ENCODE measurements at places on chromosomes 6 and 20. TPM values are rescaled to one million over a fixed set of nuclear protein-coding genes. Genes with fewer than 3 reads are reported as not detected.

DNA sequence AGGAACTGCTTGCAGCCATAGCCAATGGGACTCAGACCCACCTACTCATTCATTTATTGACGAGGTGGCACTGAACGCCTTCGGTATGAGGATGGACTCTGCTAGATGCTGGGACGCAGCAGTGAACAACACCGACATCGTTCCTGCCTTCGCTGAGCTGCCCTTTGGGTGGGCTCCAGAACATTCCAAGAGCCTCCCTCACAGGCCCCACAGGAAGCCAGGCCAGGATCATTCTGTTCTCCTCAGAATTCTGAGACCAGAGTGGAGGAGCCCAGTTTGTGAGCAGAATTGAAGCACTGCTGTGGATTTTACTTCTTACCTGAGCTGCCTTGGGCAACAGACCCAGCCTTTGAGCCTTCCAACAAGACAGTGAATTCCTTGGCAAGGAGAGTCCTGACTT lies 82.1 kb downstream of the KCNB1 start:
- H3K4me1 ChIP-seq, result peaks cover 38% of the 10 kb centered on the region
- peaks cover 7% of the 10 kb centered on the region for H3K27me3 ChIP-seq
- no peak overlapping the region for H3K4me3 ChIP-seq
- peak; percentile 34 for DNase-seq
- H3K36me3 ChIP-seq, result no peaks in the 10 kb centered on the region

- no peak overlapping the region for H3K4me3 ChIP-seq
- no peaks in the 10 kb centered on the region for H3K36me3 ChIP-seq
- no peaks in the 10 kb centered on the region for H3K27me3 ChIP-seq
- no peaks in the 10 kb centered on the region for H3K4me1 ChIP-seq
Observed at GRCh38 chr6:130269969-130270635, 47.4 kb upstream of the SAMD3 start.

GRCh38 chr6:106882601-106883518 lies 91.7 kb downstream of the CD24 start:
- H3K4me3 ChIP-seq, result no peak overlapping the region
- H3K4me1 ChIP-seq, result no peaks in the 10 kb centered on the region
- no peaks in the 10 kb centered on the region for H3K36me3 ChIP-seq
- H3K27me3 ChIP-seq, result peaks cover 20% of the 10 kb centered on the region

DNA sequence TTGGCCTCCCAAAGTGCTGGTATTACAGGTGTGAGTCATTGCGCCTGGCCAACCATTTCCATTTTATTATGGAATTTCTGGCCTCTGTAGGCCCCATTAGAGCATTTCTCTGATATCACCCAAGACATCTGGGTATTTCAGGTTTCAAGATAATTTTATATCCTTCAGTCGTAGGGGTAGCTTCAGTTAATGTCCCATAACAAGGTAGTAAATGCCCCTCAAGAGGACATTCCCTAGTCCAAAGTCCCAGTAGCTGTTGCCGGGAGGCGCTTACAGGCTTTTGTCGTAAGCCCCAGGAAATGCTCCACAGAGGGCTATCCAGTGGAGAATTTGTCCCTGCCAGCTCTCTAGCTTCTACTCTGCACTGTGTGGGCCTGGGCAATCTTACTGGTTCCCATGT lies 24.4 kb downstream of the EFCAB8 start:
- H3K4me3 ChIP-seq, result no peak overlapping the region
- no peaks in the 10 kb centered on the region for H3K36me3 ChIP-seq
- H3K27me3 ChIP-seq, result no peaks in the 10 kb centered on the region
- no peaks in the 10 kb centered on the region for H3K4me1 ChIP-seq

DNA sequence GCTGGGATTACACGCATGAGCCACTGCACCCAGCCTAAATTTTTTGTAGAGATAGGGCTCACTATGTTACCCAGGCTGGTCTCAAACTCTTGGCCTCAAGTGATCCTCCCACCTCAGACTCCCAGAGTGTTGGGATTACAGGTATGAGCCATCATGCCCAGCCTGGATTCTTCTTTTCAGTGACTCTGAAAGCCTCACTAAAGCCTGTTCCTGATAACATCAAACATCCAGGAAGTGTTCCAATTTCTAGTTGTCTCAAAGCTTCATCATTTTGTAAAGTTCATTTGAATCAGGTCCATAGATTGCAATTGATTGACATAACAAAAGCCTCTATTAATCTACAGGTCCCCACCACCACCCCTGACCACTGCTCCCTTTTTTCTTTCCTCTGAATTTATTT lies 29.2 kb upstream of the CHMP4B start:
- H3K27ac ChIP-seq, result no peak overlapping the region
- DNase-seq, result no peak
- H3K36me3 ChIP-seq, result peaks cover 16% of the 10 kb centered on the region

- H3K4me1 ChIP-seq, result peaks cover 15% of the 10 kb centered on the region
- H3K27ac ChIP-seq, result no peak overlapping the region
- no peaks in the 10 kb centered on the region for H3K36me3 ChIP-seq
- H3K27me3 ChIP-seq, result no peaks in the 10 kb centered on the region
- no peak for DNase-seq
Observed at GRCh38 chr20:19017104-19017690, 195.2 kb upstream of the SLC24A3 start.

GRCh38 chr6:55868771-55869479 lies 6.5 kb downstream of the BMP5 start:
- DNase-seq, result no peak
- no peaks in the 10 kb centered on the region for H3K4me1 ChIP-seq
- H3K27ac ChIP-seq, result peak overlapping the region; percentile 13
- H3K4me3 ChIP-seq, result peak overlapping the region; percentile 51

GRCh38 chr6:116287689-116288282 lies 8.1 kb upstream of the TSPYL1 start:
- no peak for DNase-seq
- no peak overlapping the region for H3K27ac ChIP-seq
- no peaks in the 10 kb centered on the region for H3K27me3 ChIP-seq
- no peaks in the 10 kb centered on the region for H3K4me1 ChIP-seq

- peak overlapping the region; percentile 67 for H3K4me3 ChIP-seq
- no peaks in the 10 kb centered on the region for H3K36me3 ChIP-seq
- H3K27ac ChIP-seq, result no peak overlapping the region
- H3K27me3 ChIP-seq, result peaks cover 99% of the 10 kb centered on the region
Observed at GRCh38 chr6:98836025-98836961, 1.9 kb downstream of the POU3F2 start.

DNA sequence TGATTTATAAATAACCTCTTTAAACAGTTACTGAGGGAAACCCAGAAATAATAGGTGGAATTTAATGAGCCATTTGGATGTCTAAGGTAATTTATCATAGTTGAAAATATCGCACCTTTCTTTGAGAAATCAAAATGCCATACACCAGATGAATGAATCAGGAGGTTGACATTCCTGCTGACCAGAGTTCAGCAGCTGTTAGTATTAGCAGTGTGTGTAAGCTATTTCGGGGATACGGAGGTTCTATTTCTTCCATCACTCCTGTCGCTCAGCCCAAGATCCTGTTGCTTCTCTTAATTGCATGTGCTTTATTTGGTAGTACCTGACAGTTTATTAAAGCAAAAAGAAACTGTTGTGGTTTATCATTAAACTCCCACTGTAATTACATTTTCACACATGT lies 67.1 kb downstream of the HDGFL1 start:
- no peak overlapping the region for H3K4me3 ChIP-seq
- no peaks in the 10 kb centered on the region for H3K36me3 ChIP-seq
- peaks cover 18% of the 10 kb centered on the region for H3K4me1 ChIP-seq
- DNase-seq, result no peak
- H3K27ac ChIP-seq, result no peak overlapping the region
- H3K27me3 ChIP-seq, result no peaks in the 10 kb centered on the region

- no peak overlapping the region for H3K27ac ChIP-seq
- no peaks in the 10 kb centered on the region for H3K4me1 ChIP-seq
- H3K27me3 ChIP-seq, result peaks cover 94% of the 10 kb centered on the region
- H3K36me3 ChIP-seq, result no peaks in the 10 kb centered on the region
- no peak for DNase-seq
Observed at GRCh38 chr20:51189814-51190782, 167.2 kb upstream of the KCNG1 start.

DNA sequence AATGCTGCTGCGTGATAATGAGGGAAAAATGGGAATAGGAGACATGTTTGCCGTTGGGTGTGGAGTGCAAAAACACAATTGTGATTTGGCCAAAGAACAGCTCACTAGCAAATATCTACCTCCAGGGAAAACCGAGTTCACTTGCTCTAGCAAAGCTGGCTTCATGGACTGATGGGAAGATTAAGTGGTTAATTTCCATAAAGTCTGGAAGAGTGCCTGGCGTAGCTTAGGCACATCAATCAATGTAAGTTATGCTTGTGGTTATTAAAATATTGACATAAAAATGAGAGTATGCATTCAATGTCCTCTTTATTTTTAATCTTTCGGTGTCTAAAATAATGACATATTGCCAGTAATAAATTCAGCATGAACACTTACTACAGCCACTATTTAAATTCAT lies 267.5 kb downstream of the SMOC2 start:
- H3K27me3 ChIP-seq, result peaks cover 50% of the 10 kb centered on the region
- no peaks in the 10 kb centered on the region for H3K36me3 ChIP-seq
- no peak for DNase-seq

- no peak overlapping the region for H3K4me3 ChIP-seq
- H3K4me1 ChIP-seq, result peaks cover 5% of the 10 kb centered on the region
- no peak for DNase-seq
- no peaks in the 10 kb centered on the region for H3K36me3 ChIP-seq
Observed at GRCh38 chr6:34714663-34715062, 18.1 kb upstream of the ILRUN start.

- no peak for DNase-seq
- no peak overlapping the region for H3K4me3 ChIP-seq
- peaks cover 86% of the 10 kb centered on the region for H3K4me1 ChIP-seq
- H3K27me3 ChIP-seq, result no peaks in the 10 kb centered on the region
- no peaks in the 10 kb centered on the region for H3K36me3 ChIP-seq
Observed at GRCh38 chr20:49669601-49670189, 44.0 kb downstream of the B4GALT5 start.

MTFR2 gene
- total RNA-seq, result 0.52 TPM

PHACTR1 gene
- 85.9 TPM for total RNA-seq

SENP6 gene
- 54.2 TPM for total RNA-seq

DEFB116 gene
- total RNA-seq, result not detected

GPX5 gene
- total RNA-seq, result not detected

SDCBP2 gene
- total RNA-seq, result 2.2 TPM

CHD6 gene
- 38.9 TPM for total RNA-seq

NR2E1 gene
- not detected for total RNA-seq
